ENCODE measurements at places on chromosomes 5 and 9.

- no peak for DNase-seq
Observed at GRCh38 chr5:2550509-2550908, 201.0 kb downstream of the IRX2 start.

GRCh38 chr5:891837-892393 is 686 bp downstream of the BRD9 start:
- DNase-seq = no peak

DNA sequence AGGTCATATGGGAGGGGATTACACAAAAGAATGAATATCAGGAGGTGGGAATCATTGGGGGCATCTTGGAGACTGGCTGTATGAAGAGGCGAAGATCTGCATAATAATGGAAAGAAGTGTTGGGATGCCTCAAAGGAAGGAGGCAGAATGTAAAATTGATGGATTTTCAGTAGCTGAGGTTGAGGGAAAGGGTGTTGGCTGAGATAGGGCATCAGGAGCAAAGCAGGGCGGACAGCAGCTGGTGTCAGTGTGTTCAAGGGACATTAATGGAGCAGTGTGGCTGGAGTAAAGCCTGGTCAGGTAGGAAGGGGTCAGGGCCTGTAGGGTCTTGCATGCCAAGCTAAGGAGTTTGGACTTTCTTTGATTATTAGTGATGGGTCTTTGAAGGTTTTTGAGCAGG is 65.2 kb upstream of the TNFAIP8 start:
- no peak for DNase-seq

DNA sequence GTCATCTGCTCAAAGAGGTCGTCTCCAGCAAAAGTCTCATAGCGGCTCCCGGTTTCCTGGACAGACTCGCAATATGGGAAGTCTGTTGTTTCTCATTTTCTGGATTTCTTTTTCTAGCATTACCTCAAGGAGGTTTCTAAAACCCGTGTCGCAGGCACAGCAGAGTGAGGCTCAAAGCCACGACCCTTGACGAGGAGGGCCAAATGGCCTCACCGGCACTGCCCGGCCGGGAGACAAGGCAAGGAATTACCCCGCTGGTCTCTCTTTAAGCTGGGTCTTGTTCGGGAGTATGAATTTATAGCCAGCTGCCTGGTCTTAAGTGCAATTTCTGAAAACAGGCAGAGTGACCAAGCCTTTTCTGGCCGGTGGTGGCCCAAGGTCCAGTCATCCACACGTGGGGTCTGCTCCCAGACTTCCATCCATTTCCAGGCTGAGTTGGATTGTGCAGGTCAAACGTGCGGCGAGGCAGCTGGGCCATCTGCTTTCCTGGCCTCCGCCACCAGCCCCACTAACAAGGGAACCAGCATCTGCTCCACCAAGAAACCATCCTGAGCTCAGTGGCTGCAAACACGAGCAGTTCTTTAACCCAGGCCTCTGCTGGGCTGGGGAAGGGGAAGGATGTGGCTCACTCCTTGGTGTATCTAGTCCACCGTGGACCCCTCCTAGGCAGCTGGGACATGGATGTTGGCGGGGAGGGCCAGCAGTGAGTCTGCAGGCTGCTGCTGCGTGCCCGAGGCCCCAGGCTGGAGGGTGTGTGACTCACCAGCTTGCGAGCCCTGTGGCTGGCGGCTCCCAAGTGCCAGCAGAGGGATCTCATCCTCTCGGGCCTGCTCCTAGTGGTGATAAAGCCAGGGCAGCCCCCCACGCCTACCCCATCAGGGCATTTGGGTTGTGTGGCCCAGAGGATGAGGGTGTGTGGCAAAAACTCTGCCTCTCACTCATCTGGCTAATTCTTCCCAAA is 55.6 kb upstream of the COL5A1 start:
- DNase-seq = no peak

DNA sequence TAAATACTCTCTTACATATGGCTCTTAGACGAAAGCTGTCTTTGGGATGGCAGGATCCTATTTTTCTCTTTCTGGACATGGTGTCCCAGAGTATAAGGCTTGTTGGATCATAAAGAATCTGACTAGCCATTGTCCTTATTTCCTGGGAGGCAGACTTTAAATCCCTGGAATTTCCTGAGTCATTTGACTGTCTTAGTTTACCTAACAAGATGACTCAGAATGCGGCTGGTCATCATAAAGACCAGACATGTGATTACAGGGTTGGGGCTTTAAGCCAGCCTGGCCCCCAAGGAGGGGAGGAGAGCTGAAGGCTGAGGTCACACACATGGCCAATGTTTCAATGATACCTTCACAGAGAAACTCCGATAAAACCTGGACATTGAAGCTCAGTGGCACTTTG is 37.2 kb downstream of the FAM240B start:
- DNase-seq = no peak

GRCh38 chr9:93041108-93041802 is 17.2 kb upstream of the SUSD3 start:
- no peak for DNase-seq

GRCh38 chr5:90201923-90202322 is 207.6 kb downstream of the CETN3 start:
- no peak for DNase-seq

GRCh38 chr9:121921444-121921843 is 171.7 kb downstream of the TTLL11 start:
- DNase-seq = no peak

- no peak for DNase-seq
Observed at GRCh38 chr5:137921931-137922330, 32.7 kb downstream of the PKD2L2 start.

GRCh38 chr9:69888856-69889585 is 68.4 kb downstream of the CFAP95 start:
- DNase-seq = no peak

DNA sequence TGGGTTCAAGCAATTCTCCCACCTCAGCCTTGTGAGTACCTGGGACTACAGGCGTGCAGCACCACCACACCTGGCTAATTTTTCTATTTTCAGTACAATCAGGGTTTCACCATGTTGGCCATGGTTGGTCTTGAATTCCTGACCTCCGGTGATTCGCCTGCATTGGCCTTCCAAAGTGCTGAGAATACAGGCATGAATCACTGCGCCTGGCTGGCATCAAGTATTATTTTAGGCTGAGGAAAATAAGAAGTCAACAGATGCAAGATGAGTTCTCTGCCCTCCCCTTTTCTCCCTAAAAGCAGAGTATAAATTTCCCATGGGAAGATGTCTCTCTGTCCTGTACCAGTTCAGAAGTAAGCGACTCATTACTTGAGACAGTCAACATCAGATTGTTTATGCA is 71.5 kb downstream of the ELAVL2 start:
- DNase-seq = no peak
